ENCODE measurements at places on chromosomes 16 and 17. TPM values are rescaled to one million over a fixed set of nuclear protein-coding genes. Genes with fewer than 3 reads are reported as not detected.

KRT36 gene
- total RNA-seq, result not detected

BBS2 gene
- total RNA-seq, result 54.4 TPM

DNA sequence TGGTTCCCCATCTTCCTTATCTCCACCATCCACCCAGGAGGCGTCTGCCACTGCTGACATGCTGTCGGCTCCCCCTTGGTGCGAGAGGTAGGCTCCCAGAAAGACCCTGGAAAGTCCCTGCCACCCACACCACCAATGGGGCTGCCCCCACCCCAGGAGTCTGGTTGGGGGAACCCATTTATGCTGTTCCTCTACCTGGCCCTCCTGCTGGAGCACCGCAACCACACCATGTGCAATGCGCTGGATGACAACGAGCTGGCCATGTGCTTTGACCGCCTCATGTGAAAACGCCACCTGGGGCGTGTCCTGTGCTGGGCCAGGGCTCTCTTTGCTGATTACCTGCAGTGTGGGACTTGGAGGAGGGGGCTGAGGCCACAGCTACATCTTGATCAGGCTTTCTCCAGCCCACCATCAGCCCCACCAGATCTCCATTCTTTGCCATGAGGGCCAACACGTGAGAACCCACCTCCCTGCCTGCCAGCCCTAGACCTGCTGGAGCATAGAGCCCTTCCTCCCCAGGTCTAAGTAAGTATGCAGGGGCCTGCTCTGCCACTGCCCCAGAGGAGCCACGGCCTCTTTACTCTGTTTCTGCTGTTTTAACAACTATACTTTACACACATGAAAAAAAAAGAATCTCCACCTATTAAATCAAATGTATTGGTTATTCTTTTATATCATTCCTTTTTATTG, 7.9 kb upstream of the ALDH3A1 start:
- DNase-seq, result no peak

- no peak for DNase-seq
These were observed 32.9 kb upstream of the GNG13 start for GRCh38 chr16:833411-833810.

- no peak for DNase-seq
These were observed 635 bp downstream of the WNK4 start for GRCh38 chr17:42780851-42781638.

DNA sequence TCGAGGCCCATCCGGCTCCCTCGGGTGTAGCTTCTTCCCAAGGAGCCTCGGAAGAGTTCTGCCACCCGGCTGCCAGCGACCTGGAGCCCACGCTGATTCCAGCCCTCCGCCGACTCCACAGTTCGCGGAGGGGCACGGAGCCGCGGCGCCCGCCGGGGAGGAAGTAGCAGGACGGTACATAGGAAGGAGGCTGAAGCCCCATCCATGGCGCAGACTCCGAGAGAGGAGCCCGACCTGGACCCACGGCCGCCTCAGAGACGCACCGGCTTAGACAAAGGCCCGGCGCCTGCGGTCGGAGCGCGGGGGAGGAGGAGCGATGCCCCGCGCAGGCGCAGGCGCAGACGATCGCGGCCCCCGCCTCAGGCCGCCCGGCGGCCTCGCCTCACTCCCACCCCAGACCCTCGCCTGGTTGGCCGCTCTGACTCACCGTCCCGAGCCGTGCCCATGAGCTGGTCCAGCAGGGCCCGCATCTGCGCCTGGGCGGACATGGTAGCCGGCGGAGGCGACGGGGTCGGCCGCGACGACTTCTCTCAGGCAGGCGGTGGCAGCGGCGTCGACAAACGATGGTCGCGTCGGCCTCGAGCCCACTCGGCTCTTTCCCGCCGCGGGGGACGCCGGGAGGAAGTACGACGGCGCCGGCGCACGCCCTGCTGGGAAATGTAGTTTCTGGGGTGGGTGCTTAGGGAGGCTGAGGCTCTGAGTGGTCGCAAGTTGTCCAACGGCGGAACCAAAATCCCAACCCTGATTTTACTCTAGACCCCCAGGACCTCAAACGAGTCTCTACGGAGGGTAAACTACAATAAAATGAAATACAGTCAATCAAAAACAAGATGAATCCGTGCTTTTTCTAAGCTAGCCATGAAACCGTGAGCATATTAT, at the start of gene LUC7L:
Gene LUC7L, minus strand, starts transcription at position 598 of the 879 bp plus-strand sequence. Its CDS starts 110 bp downstream, at position 488.
- peak; percentile 96 for DNase-seq

DNA sequence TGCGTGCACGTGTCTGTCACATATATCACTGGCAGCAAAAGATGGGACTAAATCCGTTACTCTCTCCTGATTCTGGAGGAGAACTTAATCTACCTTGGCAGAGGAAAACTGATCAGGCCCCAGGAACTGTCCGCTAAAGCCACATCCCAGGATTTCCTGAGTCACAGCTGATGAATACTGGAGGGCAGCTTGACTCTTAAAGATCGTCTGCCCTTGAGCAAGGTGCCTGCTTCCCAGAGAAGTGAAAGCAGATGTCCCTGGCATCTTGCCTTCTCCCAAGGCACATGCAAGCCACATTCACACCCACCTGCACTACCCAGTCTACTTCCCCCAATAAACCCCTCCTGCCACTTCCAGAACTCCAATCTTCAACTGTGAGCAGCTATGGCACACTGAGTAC, 99.8 kb downstream of the CPPED1 start:
- no peak for DNase-seq

DNA sequence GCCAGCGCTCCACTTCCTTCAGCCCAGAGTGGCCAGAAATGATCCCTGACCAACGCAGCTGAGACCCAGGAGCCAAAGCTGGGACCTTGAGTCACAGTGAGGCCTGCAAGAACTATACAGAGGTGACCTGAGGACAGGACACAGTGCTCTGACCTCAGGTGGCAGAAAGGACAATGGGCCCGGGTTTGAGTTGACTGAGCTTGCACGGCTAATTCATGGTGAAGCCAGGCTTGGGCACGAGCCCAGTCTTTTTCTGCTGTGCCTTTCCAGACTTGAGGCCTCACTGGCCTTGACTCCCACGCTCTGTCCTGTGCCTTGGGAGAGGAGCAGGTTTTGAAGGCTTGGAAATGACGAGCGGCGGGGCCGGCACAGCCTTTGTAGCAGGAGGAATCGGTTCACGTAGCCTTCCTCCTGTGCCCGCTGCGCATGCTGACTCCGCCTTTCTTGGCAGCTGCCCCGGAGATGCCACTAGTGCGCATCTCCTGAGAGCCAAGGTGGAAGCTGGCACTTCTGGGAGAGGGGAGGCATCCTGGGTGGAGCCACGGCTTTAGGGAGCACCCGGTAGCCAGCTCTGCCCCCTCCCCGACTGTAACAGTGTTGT, 34.9 kb downstream of the NDEL1 start:
- DNase-seq, result no peak

GRCh38 chr16:48353565-48354163, 31.5 kb downstream of the SIAH1 start:
- peak; percentile 58 for DNase-seq

DNA sequence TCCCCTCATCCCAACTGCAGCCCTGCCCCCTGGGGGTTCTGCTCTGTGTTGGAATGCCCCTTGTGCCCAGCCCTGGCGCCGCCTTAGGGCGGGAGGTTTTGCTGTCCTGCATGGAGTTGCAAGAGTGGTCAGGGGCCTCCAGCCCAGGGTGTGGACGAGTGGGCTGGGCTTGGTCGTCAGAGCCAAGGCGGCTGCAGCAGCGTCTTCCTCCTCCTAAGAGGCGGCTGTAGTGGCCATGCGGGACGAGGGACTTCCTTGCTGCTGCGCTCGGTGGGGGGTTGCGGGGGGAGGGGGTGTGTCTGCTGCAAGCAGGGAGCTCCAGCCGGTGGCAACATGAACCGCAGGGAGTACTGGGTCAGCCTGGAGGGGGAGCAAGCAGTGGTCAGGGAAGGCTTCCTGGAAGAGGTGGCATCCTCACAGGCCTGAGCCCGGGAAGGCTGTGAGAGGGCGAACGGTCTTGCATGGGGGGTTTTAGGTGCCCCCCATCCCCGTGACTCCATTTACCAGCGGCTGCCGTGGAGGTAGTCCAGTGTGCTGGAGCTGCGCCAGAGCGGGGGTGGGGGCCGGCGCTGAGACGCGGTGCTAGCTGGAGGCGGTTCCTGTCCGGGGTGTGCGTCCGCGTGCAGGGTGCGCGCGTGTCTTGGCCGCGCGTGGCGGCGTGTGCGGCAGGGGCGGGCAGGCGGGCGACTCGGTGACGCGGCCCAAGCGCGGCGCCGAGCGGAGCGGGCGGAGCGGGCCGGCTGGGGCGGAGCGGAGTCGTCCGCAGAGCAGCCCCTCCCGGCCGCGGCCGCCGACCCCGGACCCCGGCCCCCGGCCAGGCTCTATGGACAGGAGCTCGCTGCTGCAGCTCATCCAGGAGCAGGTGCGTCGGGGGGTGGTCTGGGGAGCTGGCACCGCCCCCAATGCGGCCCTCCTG, at the start of gene RHBDL1:
Gene RHBDL1, plus strand, starts transcription at position 704 of the 916 bp plus-strand sequence. Its CDS starts 120 bp downstream, at position 824.
- DNase-seq, result no peak

DNA sequence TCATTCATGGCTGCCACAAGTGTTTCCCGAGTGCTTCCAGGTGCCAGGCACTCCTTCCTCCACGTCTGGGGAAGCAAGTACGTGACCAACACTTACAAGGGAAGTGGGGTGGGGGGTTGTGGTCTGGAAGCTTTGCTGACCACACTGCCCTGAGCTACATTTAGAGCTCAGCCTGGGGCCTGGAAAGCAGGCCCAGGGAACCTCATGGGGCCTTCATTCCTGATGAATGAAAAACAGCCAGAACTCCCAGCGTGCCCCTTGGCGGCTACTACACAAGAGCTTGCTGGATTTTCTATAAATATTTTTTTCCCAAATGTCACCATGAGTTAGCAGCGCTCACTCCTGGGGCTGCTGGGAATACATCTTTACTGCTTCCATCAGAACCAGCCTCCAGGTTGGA, 73.3 kb downstream of the ABCC12 start:
- DNase-seq, result no peak

DNA sequence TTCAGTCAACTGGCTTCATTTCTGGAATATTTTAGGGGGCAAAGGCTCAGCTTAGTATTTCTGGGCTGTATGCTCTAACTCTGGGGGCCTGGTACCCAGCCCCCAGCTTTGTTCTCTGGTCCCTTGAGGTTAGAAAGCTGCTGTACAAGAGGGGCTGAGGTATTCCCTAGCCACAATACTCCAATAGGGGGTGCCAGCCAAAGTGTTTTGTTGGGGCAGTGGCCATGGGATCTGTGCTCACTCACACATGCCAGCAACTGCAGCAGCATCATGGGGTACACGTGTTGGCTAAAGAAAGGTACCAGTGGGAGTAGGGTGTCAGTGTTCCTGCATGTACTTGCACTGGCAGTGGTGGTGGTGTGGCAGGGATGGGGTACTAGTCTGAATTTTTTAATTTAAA, 257.3 kb downstream of the CA10 start:
- no peak for DNase-seq

- DNase-seq, result no peak
These were observed 11.8 kb upstream of the CLTC start for GRCh38 chr17:59607817-59608403.

DNA sequence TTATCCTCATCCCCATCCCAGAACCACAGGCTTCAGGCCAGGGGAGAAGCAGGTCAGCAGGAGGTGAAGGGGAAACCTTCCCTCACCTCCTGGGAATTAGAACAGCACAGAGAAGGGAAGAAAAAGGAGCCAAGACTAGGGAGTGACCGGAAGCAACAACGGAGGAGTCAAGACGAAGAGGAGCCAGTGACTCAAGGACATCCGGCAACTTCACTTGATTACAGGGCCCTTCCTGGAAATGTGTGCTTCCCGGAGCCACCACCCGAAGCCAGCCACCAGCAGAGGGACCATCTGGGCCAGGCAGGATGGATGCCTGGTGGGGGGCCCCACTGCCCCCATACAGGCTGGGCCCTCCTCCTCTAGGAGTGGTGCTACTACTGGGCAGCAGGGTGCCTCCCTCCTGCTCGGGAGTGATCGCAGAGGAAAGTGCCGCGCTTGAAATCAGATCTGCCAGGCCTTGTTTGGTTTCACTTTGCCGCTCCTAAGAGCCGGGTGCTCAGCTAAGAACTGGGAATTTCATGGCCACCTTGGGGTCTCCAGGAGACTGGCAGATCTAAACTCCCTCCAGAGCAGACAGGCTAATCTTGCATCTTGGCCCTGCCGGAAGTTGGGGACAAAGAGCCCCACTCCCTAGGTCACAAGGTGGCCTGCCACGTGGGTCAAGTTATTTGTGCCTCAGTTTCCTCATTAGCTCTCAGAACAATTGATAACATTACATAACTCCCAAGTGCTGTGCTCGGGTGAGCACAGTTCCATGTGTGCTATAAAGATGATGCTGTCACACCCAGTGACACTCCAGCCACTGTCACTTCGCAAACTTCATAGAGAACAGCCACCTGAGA, 6.6 kb downstream of the CDC42EP4 start:
- DNase-seq, result peak; percentile 98

ZMYND15 gene
- not detected for total RNA-seq

UTS2R gene
- total RNA-seq, result 0.18 TPM

- no peak for DNase-seq
These were observed 26.1 kb downstream of the TNS4 start for GRCh38 chr17:40475234-40475908.

CCDC144A gene
- not detected for total RNA-seq

GRCh38 chr17:47603830-47604597, 45.7 kb upstream of the KPNB1 start:
- DNase-seq, result no peak

CACNG3 gene
- not detected for total RNA-seq

DNA sequence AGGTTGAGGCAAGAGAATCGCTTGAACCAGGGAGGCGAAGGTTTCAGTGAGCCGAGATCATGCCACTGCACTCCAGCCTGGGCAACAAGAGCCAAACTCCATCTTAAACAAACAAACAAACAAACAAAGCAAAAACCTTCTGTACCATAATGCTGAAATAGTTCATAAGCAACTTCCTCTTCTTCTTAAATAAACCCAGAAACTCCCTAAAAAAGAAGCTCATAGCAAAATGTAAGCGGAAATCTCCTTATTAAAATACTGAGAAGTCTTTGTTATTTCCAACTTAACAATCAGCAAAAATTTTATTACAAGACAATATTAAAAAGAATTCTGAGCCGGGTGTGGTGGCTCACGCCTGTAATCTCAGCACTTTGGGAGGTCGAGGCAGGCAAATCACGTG, 82.8 kb downstream of the FBXL20 start:
- DNase-seq, result no peak

DNA sequence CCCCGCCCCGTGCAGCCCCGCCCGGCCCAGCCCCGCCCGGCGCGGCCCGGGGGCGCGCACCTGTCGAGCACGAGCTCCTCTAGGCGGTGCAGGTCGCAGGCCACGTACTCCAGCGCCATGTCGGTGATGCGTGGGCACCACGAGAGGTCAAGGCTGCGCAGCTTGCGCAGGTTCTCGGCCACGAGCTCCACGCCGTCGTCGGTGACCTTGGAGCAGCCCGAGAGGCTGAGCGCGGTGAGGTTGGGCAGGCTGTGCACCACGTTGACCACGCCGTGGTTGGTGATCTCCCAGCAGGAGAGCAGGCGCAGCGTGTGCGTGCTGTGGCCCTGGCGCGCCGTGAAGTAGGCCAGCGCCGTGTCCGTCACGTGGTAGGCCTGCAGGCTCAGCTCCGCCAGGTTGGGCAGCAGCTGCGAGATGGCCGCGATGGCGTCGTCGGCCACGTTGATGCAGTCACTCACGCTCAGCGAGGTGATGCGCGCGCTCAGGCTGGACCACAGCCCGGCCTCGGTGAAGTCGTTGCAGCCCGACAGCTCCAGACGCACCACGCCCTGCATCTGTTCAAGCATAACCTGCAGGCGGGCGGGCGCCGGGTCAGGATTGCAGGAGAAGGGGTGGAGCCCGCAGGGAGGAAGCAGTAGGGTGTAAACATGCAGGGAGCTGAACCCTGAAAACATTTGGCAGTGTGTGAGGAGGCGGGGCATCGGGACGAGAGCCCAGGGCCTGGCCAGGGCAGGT, 5.3 kb upstream of the WDR24 start:
- DNase-seq, result no peak

- DNase-seq, result peak; percentile 42
These were observed 1.1 kb downstream of the MPP2 start for GRCh38 chr17:43905985-43906852.

- no peak for DNase-seq
These were observed 10.9 kb downstream of the KIFC3 start for GRCh38 chr16:57791195-57791892.

Measured in SJSA1 (cell line).